ENCODE measurements at places on chromosomes 4 and X. TPM values are rescaled to one million over a fixed set of nuclear protein-coding genes. Genes with fewer than 3 reads are reported as not detected.

GRCh38 chrX:136214551-136214950 is 36.6 kb downstream of the MAP7D3 start:
- peak; percentile 8 for DNase-seq

GRCh38 chrX:13194291-13195103 is 125.4 kb downstream of the ATXN3L start:
- DNase-seq, result no peak

Gene SCD5
- polyA plus RNA-seq, result 34.0 TPM

GRCh38 chr4:80062527-80062926 is 10.5 kb downstream of the ANTXR2 start:
- no peak for DNase-seq

- no peak for DNase-seq
These were observed 576.2 kb upstream of the CT83 start for GRCh38 chrX:117038918-117039440.

Gene IRS4
- polyA plus RNA-seq, result 1.2 TPM

Gene CSAG3
- not detected for polyA plus RNA-seq

Gene TSPAN7
- 37.0 TPM for polyA plus RNA-seq

GRCh38 chrX:40095583-40096394 is 2.0 kb downstream of the BCOR start:
- no peak for DNase-seq

Gene MUC7
- polyA plus RNA-seq, result 0.09 TPM

GRCh38 chr4:56389558-56389957 is 2.3 kb upstream of the AASDH start:
- no peak for DNase-seq

Gene KCND1
- polyA plus RNA-seq, result 3.9 TPM

DNA sequence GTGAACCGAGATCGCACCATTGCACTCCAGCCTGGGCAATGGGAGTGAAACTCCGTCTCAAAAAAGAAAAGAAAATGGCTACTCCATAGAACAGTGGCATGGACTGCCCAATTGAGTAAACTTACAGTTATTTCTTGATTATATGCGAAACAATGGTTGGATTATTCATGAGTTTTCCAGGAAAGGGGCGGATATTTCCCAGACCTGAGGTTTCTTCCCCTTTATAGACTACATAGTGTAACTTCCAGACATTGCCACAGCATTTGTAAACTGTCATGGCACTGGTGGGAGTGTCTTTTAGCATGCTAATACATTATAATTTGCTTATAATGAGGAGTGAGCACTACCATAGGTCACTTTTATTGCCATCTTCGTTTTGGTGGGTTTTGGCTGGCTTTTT is 14.1 kb upstream of the MRPL1 start:
- DNase-seq, result no peak

Gene NLGN3
- polyA plus RNA-seq, result 4.3 TPM

DNA sequence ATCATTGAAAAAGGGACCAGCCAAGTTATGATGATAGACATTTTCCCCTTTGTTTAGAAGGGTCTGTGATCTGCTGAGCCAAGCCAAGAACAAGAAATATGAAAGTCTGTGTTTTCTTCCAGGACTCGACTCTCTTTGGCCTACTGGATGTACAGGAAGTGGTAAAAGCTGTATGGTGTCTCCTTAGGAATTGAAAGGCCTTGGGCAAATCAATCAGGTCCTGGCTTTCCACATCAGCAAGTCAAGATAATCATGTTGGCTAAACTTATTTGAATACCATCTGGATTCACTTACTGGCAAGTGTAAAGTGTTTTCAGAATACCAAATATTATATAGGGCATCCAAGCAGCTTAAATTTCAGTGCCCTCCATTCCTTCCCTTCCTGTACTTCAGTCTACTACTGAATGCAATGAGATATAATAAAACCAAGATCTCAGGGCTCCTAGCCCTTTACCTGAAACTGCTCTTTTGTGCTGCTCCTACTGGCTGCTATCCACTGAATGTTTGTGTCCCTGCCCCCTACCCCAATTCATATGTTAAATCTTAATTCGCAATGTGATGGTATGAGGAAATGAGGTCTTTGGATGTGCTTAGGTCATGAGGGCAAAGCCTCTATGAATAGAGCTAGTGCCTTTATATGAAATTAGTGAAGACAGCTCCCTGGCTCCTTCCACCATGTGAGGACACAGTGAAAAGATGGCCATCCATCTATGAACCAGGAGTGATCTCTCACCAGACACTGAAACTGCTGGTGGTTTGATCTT is 578.0 kb downstream of the SPRY1 start:
- DNase-seq, result no peak

DNA sequence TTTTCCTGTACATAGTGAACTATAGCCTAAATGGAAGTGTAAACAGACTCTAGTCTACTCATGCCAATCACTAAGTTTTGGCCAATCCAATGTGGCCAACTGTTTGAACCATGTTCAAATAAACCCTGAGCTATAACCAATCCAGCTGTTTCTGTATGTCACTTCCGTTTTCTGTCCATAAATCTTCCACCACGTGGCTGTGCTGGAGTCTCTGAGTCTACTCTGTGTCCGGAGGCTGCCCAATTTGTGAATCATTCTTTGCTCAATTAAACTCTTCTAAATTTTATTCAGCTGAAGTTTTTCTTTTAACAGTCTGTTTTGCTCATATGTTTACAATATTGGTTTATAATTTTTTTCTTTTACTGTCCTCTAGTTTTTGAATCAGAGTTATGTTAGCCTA is 112.3 kb upstream of the BANK1 start:
- no peak for DNase-seq

Gene XIAP
- polyA plus RNA-seq, result 35.7 TPM

- DNase-seq, result no peak
These were observed 25.8 kb upstream of the HCCS start for GRCh38 chrX:11085305-11085704.

GRCh38 chrX:10401239-10401638 is 219.1 kb downstream of the MID1 start:
- DNase-seq, result no peak

GRCh38 chr4:150255610-150256224 is 177.5 kb downstream of the DCLK2 start:
- DNase-seq, result no peak

Gene ZFX
- polyA plus RNA-seq, result 29.9 TPM

Gene SHROOM3
- 36.8 TPM for polyA plus RNA-seq

GRCh38 chr4:26196567-26196966 is 124.2 kb upstream of the RBPJ start:
- no peak for DNase-seq

DNA sequence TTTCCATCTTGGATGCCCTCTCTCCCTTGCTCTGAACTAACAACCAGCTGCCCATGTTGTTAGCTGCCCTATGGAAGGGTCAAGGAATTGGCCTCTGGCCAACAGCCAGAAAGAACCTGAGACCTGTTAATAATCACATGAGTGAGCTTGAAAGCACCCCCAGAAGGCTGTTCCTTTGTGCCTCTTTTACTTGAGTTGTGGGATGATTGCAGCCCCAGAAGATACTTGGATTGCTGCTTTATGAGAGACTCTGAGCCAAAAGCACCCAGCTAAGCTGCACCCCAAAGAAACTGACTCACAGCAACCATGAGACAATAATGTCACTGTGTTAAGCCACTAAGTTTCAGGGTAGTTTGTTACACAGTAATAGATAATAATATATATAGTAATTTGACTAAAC is 73.3 kb downstream of the FRYL start:
- DNase-seq, result no peak

Gene SERPINA7
- 0.28 TPM for polyA plus RNA-seq

DNA sequence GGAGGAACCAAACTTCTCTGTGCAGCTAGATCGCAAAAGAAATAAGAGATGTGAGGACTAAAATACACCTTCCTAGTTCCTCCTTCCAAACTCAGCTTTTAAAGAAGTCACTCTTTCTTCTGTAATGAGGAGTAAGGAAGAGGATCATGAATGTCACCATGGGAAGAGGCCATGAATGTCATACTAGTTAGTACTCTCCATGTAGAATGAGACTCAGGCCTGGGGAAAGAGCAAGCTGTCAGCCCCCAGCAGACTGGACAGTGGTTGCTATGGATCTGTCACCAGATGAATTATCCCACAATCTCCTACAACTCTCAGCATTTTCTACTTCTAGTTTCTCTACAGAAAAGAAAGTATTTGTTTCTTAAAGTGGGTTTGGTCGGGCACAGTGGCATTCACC is 57.1 kb upstream of the PRDM8 start:
- no peak for DNase-seq

DNA sequence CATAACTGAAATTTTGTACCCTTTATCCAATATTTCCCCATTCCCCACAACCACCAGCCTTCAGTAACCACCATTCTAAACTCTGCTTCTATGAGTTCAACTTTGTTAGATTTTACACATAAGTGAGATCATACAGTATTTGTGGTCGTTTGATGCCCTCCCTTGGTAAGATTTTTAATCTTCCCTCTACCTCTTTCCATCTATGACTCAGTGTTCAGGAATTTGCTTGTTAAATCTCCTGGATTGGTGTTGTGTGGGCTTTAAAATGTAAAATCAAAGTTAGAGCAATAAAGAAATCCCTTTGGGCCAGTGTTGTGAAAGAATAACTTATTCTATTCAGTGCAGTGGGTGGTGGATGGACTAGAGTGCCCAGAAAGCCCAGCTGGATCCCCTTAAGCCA is 37.4 kb downstream of the SLC16A2 start:
- DNase-seq, result peak; percentile 11

- DNase-seq, result no peak
These were observed 157.2 kb downstream of the CFAP299 start for GRCh38 chr4:80492761-80493160.

DNA sequence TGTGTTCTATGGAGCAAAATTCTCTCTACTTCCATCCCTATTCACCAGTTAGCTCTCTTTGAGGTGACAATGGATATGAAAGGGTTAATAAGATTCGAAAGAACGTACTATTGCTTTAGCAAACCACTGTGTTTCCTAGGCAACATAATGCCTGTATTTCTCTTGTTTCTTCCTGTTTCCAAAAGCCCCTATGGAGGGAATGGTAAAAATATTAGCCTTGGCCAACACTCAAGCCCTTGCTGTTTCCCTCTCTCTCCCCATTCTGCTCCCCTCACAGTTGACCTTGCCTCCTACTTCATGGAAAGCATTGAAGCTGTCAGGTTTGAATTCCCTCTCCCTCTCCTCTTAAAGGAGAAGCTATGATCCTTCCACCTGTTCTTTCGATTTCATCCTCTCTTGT is 9.6 kb upstream of the PGRMC1 start:
- no peak for DNase-seq

DNA sequence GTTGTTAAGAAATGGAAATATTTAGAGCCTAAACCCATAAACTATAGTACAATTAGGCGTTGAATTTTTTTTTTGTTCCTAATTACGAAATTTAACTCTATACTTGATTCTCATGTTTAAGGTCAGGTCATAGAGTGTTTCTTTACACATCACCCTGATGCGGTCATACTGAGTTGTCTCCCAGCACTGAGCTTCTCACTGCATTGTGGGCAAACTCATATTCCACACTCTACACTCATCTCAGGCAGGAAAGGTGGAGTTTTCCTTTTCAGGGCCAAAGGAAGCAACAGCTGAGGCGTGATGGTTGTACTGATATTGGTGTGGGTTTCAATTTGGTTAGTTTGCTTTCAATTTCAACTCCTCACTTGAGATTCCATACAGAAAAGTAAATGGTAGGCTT is 75.4 kb downstream of the FAT4 start:
- no peak for DNase-seq

DNA sequence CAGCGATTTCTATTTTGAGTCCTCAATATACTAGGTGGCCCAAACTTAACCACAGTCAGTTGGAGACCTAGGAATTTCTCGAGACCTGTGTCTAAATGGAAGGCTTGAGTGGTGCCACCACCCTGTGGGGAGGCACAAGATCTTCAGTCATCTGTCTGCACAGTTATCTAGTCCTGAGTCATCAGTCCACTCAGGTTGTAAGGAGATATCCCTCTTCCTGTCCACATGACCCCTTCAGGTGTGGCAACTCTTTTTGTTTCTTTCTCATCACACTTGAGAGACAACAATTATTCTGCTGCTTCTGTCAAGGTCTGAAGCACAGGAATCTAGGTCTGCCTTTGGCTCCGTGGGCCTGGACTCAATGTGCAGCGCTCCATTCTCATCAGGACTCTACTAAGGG is 64.4 kb upstream of the IBSP start:
- DNase-seq, result no peak

- no peak for DNase-seq
These were observed 369.2 kb upstream of the NOCT start for GRCh38 chr4:138646383-138646782.

DNA sequence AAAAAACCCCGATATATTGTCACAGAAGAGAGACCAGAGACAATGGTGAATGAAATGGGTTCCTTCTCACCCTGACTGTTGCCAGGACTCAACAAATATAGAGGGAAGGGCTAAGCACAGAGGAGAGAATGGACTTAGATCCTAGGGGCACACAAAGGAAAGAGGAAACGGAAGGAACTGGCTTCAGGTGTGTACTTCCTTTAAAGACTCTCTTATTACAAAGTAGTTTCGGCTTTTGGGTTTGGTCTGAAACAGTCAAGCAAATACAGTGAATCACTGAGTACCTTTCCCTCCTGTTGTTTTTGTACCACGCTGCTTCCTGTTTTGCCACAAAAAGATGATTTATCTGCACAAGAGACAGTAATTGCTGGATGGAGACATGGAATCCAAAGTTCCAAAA is 46.1 kb upstream of the S100G start:
- DNase-seq, result no peak

DNA sequence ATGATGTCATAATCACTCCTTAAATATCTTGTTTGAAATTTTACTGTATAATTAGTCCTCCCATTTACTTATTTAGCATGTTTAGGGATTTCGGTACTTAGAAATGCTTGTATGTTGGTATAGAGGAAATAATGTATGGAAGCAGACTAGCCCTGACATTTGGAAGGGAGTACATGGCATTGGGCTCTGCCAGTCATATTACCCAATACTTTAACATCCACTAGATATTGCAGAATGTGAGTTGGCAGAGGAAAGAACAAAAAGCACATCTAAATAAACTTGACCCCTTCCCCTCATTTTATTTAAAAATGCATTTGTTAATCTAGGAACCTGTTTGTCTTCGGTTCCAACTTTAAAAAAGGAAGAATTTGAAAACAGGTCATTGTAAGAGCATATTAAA is 77.8 kb downstream of the RS1 start:
- DNase-seq, result no peak

Gene GPRASP3
- polyA plus RNA-seq, result 18.8 TPM

Gene LYAR
- 21.1 TPM for polyA plus RNA-seq

- no peak for DNase-seq
These were observed 1826.6 kb upstream of the AGA start for GRCh38 chr4:179268791-179269190.

DNA sequence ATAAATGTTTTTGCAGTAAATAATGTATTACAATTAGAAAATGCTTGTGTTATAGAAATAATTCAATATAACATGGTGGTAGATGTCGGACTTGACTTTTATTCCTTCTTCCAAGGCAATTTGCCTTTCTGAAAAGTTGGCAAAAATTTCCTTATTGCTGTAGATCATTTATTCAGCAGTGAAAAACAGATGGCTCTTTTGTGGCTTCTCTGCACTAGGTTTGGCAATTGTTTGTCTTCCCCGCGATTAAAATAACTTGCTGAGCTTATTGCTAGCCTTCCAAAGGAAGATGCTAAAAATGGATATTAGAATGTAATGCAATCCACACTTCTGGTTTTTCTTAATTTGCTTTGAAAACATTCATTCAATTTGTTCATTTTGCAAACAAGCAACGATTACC is 1977.9 kb upstream of the ADGRL3 start:
- no peak for DNase-seq
